ENCODE measurements at places on chromosomes 16 and 17. TPM values are rescaled to one million over a fixed set of nuclear protein-coding genes. Genes with fewer than 3 reads are reported as not detected.

GRCh38 chr16:85759136-85759535 is 8.2 kb upstream of the C16orf74 start:
- no peaks in the 10 kb centered on the region for H3K36me3 ChIP-seq
- H3K27ac ChIP-seq: no peak overlapping the region
- no peak for DNase-seq
- no peaks in the 10 kb centered on the region for H3K27me3 ChIP-seq
- H3K4me1 ChIP-seq: no peaks in the 10 kb centered on the region

DNA sequence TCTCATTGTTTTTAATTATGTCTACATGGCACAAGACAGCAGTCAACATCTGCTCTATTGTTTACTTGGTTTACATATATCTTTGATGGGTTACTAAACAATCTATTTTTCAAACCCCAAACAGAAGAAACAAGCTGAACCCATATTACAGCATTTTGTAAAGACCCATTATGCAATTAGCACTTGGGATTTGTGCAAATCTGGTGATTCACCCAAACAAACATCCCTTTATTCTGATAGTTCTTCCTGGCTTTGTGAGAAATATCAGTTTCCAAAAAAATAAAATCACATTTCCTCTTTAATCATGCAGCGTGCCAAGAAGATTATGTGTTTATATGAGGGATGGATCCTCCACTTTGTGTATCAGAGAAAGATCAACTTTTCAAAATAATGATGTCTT is 16.8 kb upstream of the RBFOX1 start:
- no peaks in the 10 kb centered on the region for H3K36me3 ChIP-seq
- no peak overlapping the region for H3K4me3 ChIP-seq
- no peak for DNase-seq

GRCh38 chr17:39916918-39917317 is 1.5 kb downstream of the GSDMB start:
- H3K27me3 ChIP-seq: no peaks in the 10 kb centered on the region
- H3K4me1 ChIP-seq: peaks cover 33% of the 10 kb centered on the region
- no peak for DNase-seq
- no peak overlapping the region for H3K4me3 ChIP-seq
- peaks cover 20% of the 10 kb centered on the region for H3K36me3 ChIP-seq

DNA sequence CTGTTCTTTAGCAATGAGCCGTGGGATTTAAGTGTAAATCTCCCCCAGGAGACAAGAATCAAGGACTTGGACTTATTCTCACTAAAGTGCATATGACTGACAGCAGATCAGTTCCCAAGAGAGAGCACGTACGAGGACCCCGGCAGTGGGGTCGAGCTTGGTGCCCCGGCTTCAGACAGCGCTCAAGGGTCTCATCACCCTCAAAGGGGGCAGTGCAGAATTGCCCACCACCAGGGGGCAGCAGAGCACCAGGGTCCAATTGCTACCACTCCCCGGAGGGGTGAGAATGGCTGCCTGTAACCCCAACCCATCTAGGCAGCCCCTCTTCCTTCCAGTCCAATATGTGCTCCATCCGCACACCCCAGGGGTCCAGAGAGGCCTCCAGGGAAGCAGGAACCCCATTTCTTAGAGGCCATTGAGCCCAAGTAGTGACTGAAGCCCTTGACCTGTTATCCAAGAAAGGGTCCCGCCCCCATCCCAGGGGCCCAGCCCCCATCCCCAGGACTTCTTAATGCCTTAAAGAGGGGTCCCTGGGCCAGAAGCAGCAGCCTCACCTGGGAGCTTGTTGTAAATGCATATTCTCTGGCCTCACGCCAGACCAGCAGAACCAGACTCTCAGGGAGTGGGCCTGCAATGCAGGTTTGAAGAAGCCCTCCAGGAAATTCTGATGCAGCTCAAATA is 86.1 kb downstream of the ZDHHC7 start:
- H3K27me3 ChIP-seq: no peaks in the 10 kb centered on the region
- H3K4me3 ChIP-seq: no peak overlapping the region
- H3K27ac ChIP-seq: no peak overlapping the region
- H3K4me1 ChIP-seq: peaks cover 1% of the 10 kb centered on the region
- peak; percentile 54 for DNase-seq

DNA sequence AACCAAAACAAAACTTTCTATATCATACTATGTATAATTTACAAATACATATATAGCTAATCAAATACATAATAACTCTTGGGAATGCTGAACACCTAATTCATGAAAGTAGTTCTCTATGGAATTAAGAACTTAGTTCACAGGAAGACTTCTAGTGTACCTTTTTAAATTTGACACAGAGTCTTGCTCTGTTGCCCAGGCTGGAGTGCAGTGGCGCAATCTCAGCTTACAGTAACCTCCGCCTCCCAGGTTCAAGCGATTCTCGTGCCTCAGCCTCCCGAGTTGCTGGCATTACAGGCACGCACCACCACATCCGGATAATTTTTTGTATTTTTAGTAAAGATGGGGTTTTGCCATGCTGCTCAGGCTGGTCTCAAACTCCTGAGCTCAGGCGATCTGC is 24.7 kb downstream of the RFWD3 start:
- no peaks in the 10 kb centered on the region for H3K4me1 ChIP-seq
- DNase-seq: no peak
- H3K27me3 ChIP-seq: no peaks in the 10 kb centered on the region
- no peak overlapping the region for H3K4me3 ChIP-seq
- H3K27ac ChIP-seq: no peak overlapping the region

GRCh38 chr16:28219282-28219681 is 7.5 kb upstream of the XPO6 start:
- no peaks in the 10 kb centered on the region for H3K27me3 ChIP-seq
- no peaks in the 10 kb centered on the region for H3K36me3 ChIP-seq
- no peak for DNase-seq
- H3K4me1 ChIP-seq: no peaks in the 10 kb centered on the region
- no peak overlapping the region for H3K4me3 ChIP-seq

GRCh38 chr16:10408824-10409381 is 23.0 kb downstream of the ATF7IP2 start:
- no peak overlapping the region for H3K27ac ChIP-seq
- H3K4me1 ChIP-seq: no peaks in the 10 kb centered on the region
- H3K4me3 ChIP-seq: no peak overlapping the region
- DNase-seq: no peak
- no peaks in the 10 kb centered on the region for H3K27me3 ChIP-seq

DNA sequence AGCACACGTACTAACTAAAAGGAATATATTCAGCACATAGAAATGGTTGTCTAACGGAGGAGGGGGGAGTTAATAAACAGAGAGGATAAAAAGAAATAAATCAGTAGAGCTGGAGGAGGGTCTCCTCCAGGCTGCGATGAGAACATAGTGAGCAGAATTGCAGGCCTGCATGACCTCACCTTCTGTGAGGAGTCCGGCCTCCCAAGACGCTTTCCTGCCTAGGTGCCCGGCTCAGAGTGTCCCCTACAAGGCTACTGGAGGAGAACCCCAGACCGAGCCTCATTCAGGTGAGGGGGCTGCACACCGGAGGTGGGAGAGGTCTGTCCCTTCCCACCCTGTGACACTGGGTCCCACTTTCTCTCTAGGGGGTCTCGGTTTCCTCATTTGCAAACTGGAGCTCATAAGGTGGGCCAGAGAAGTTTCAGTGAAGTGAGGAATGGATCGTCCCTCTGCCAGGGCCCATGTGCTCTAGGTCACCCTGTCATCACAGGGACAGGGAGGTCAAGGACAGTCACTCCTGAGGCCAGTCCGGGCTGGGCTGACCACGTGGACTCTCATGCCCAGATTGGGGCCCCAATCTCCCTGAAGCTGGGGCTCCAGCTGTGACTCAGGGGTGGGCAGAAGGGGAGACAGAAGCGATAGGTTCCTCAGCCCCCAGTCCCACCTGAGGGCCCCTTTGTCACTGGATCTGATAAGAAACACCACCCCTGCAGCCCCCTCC is 3.3 kb upstream of the HBM start:
- no peaks in the 10 kb centered on the region for H3K36me3 ChIP-seq
- H3K27ac ChIP-seq: no peak overlapping the region
- DNase-seq: no peak
- peaks cover 10% of the 10 kb centered on the region for H3K4me1 ChIP-seq
- H3K27me3 ChIP-seq: peaks cover 20% of the 10 kb centered on the region
- H3K4me3 ChIP-seq: no peak overlapping the region

DNA sequence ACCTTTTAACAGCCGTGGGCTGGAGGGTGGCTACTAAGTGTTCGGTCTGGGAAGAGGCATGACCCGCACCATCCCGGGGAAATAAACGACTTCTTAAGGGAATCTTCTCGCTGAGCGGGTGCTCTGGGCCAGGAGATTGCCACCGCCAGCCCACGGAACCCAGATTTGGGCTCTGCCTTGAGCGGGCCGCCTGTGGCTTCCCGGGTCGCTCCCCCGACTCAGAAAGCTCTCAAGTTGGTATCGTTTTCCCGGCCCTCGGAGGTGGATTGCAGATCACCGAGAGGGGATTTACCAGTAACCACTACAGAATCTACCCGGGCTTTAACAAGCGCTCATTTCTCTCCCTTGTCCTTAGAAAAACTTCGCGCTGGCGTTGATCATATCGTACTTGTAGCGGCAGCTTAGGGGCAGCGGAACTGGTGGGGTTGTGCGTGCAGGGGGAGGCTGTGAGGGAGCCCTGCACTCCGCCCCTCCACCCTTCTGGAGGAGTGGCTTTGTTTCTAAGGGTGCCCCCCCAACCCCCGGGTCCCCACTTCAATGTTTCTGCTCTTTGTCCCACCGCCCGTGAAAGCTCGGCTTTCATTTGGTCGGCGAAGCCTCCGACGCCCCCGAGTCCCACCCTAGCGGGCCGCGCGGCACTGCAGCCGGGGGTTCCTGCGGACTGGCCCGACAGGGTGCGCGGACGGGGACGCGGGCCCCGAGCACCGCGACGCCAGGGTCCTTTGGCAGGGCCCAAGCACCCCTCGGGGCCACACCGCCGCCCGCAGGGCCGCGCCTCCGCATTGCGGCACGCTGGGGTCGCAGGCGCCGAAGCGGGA is 3.6 kb upstream of the CBX4 start:
- no peak overlapping the region for H3K27ac ChIP-seq
- H3K4me3 ChIP-seq: peak overlapping the region; percentile 28
- H3K36me3 ChIP-seq: no peaks in the 10 kb centered on the region
- no peak for DNase-seq

- H3K36me3 ChIP-seq: no peaks in the 10 kb centered on the region
- peaks cover 33% of the 10 kb centered on the region for H3K4me1 ChIP-seq
- no peak for DNase-seq
- H3K4me3 ChIP-seq: no peak overlapping the region
- H3K27me3 ChIP-seq: no peaks in the 10 kb centered on the region
Observed at GRCh38 chr17:82232876-82233785, 4.3 kb downstream of the SLC16A3 start.

GRCh38 chr17:48903401-48903800 is 4.8 kb upstream of the UBE2Z start:
- DNase-seq: no peak
- no peaks in the 10 kb centered on the region for H3K27me3 ChIP-seq
- no peak overlapping the region for H3K4me3 ChIP-seq

DNA sequence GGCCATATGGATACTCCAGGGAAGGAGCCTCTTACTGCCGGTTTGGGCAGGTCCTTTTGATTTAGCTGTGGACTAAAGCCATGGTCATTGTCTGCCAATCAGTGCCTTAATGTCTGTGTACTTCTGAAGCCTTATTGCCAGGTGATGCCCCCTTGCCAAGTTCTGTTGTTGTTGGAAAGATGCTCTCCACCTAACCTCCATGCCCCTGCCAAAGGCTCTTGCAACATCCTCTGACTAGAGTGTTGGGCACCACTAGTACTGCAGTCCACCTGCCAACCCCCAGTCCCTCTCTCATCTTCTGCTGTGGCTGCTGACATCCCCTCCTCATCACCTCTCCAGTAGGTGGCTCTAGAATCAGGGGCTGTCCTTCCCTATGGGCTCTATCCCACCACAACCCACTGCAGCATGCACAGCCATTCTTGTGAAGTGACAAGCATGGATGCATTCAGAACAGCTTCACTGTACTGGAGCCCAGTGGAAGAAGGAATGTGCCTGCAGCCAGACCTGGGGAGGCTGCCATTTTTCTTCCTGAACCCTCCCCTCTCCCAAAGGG is 375.3 kb upstream of the CDH5 start:
- DNase-seq: no peak
- no peak overlapping the region for H3K4me3 ChIP-seq
- no peaks in the 10 kb centered on the region for H3K27me3 ChIP-seq
- no peaks in the 10 kb centered on the region for H3K36me3 ChIP-seq
- no peak overlapping the region for H3K27ac ChIP-seq
- H3K4me1 ChIP-seq: no peaks in the 10 kb centered on the region

GRCh38 chr17:27489045-27489715 is 32.9 kb downstream of the KSR1 start:
- no peak overlapping the region for H3K4me3 ChIP-seq
- DNase-seq: no peak
- H3K27me3 ChIP-seq: no peaks in the 10 kb centered on the region

DNA sequence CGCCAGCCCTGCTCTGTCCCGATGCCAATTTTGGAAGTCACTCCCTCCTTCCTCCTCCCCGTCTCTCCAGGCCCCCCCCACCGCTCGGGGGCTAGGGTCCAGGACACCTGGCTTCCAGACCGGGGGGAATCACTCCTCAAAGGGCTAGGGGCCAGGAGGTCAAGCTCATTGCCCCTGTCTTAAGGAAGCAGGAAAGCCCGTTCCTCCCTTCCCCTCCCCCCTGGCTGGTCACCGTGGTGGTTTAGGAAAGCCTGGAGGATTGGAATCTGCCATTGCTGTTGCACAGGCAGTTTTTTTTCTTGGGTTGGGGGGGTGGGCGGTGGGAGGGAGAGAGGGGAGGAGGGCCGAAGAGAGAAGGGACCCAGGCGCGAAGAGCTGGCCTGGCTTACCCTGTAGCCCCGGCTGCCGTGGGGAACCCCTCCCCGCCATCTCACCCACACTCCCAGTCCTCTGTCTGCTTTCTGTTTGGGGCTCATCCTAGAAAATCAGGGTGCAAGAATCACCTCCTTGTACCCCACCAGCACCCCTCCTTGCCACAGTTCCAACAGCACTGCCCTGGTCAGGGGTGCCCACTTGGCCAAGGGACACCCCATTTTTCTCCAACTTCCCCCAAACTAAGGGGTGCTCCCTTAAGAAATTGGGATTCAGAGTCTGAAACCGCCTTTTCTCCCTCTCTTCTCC is 2.9 kb upstream of the BCL6B start:
- H3K36me3 ChIP-seq: no peaks in the 10 kb centered on the region
- H3K4me1 ChIP-seq: peaks cover 52% of the 10 kb centered on the region
- no peak for DNase-seq
- H3K27ac ChIP-seq: peak overlapping the region; percentile 24

GRCh38 chr16:55487048-55487803 is 8.2 kb downstream of the MMP2 start:
- no peak for DNase-seq
- no peaks in the 10 kb centered on the region for H3K36me3 ChIP-seq
- no peaks in the 10 kb centered on the region for H3K4me1 ChIP-seq
- H3K4me3 ChIP-seq: no peak overlapping the region
- H3K27me3 ChIP-seq: no peaks in the 10 kb centered on the region

GRCh38 chr17:60139438-60140285 is 10.1 kb upstream of the CA4 start:
- peaks cover 6% of the 10 kb centered on the region for H3K4me1 ChIP-seq
- H3K36me3 ChIP-seq: no peaks in the 10 kb centered on the region
- H3K27me3 ChIP-seq: peaks cover 37% of the 10 kb centered on the region
- no peak overlapping the region for H3K27ac ChIP-seq
- H3K4me3 ChIP-seq: no peak overlapping the region

Gene USP10
- 143 TPM for total RNA-seq

Gene EVI2A
- 41.5 TPM for total RNA-seq

Gene FOXO3B
- total RNA-seq: 6.1 TPM

Gene ARHGDIG
- not detected for total RNA-seq

Gene CD19
- not detected for total RNA-seq

Gene COL1A1
- 0.39 TPM for total RNA-seq

Gene CHD9
- total RNA-seq: 17.4 TPM

Gene FBXL16
- total RNA-seq: 11.1 TPM

Gene PPM1D
- total RNA-seq: 17.8 TPM

Gene EFNB3
- total RNA-seq: not detected

Gene ETV4
- total RNA-seq: 6.4 TPM

Gene GLTPD2
- total RNA-seq: not detected

Gene PRCD
- 0.38 TPM for total RNA-seq

Gene SLC6A2
- total RNA-seq: not detected

Data from CD8-positive, alpha-beta memory T cell (primary cell).